ENCODE measurements at places on chromosomes 6 and 20.

DNA sequence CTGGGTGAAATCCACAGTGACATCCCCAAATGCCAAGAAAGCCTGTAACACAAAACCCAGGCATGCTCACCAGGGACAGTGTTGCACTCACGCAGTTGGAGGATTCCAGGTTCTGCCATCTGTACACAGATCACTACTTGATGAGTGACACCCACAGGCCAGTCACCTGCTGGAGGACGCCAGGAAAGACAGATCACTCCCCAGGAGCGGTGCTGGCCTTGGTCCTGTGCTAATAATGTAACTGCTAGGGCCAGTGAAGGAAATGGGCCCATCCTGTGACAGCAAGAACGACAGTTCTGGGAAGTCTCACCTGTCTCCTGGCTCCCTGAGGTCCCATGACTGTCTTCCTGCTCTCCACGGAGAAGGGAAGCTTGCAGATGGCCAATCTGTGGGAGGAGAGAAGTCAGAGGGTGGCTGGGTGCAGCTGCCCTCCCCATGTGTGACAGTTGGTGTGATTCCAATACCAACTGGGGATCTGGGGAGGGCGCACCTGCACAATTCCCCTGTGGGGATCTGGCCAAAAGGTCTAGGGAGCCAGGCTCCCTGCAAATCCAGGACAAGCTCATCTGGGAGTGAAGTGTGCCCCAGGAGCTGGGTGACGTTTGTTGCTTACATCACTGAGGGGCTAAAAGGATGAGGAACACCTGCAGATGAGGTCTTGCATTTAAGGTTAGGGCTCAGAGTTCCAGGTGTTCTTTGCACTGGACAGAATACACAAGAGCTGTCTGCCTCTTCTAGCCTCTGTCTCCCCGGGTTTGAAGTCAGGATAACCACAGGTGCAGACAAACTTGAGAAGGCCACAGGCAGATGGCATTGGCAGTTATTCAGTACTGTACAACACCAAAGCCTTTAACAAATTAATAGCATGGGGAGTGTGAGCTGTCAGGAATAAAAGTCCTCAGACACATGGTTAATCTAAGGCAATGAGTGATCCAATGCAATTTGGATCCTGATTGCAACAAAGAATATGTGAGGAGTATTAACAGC, 10.3 kb downstream of the ZNF337 start:
- no peak for DNase-seq

DNA sequence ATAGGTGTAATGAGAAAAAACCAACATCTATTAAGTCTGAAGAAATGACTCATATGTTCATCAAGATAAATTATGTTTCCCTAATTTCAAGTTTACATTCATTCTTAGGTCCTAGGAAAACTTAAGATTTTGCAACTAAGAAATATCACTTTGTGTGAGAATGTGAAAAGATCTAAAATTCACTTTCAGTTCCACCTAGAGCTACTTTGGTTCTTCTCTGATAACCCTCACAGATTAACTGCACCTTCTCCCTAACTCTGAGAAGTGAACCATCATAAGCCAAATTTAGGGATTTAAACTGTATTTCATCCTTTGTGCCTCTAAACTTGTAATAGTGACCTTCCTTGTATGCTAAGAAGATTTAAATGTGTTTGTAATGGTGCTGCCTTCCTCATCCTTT, 213.0 kb downstream of the FRK start:
- DNase-seq = no peak

- no peak for DNase-seq
Measured at GRCh38 chr6:63319939-63320338, at the start of gene LGSN. Gene LGSN (minus strand): TSS chr6:63319983. CDS start chr6:63319943, 40 bp downstream.

DNA sequence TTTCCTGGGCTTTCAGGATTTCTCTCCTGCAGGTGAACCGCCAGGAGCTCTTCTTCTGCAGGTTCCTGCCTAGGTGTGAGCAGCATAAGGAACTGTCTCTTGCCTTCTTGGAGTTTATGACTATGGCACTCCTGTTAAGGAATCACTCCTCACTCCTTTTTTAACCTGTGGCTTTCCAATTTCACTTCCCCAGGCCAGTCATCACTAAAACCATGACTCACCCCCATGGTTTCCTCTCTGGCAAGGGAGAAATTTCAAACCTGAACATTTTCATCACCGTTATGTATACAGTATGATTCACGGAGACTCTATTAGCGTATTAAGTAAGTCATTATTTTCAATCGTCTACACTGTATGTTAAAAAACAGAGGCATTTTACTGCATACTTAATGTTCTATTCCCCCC, 78.2 kb upstream of the ARID1B start:
- DNase-seq = no peak

Data from T follicular helper cell (primary cell).